ENCODE measurements at places on chromosomes 6 and 20. TPM values are rescaled to one million over a fixed set of nuclear protein-coding genes. Genes with fewer than 3 reads are reported as not detected.

- DNase-seq: no peak
Observed at GRCh38 chr6:41527721-41528408, 18.3 kb upstream of the FOXP4 start.

DNA sequence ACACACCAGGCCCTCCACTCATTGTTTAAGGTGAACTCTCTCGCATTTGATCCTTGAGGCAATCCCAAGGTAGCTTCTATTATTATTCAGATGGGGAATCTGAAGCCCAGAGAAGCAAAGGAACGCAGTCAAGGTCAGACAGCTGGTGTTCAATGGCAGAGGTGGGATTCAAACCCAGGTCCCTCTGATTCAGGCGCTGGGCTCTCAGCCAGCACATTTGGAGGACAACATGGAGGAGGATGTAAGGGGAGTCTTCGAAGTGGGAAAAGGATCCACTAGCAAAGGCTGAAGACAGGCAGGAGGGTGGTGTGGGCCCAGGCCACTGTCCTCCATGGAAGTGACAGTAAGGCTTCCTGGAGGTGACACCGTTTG lies 13.9 kb upstream of the TTPAL start:
- DNase-seq: no peak

GRCh38 chr20:54123587-54124180 lies 50.1 kb downstream of the CYP24A1 start:
- no peak for DNase-seq

DNA sequence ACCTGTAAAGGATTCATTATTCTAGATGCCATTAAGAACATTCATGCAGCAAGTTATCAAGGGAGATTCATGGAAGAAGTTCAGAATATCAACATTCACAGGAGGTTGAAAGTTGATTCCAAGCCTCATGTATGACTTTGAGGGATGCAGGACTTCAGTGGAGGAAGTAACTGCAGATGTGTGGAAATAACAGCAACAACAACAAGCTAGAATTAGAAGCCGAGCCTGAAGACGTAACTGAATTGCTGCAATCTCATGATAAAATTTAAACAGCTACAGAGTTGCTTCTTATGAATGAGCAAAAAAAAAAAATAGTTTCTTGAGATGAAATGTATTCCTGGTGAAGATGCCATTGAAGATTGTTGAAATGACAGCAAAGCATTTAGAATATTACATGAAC lies 73.3 kb upstream of the NXT1 start:
- DNase-seq: no peak

DNA sequence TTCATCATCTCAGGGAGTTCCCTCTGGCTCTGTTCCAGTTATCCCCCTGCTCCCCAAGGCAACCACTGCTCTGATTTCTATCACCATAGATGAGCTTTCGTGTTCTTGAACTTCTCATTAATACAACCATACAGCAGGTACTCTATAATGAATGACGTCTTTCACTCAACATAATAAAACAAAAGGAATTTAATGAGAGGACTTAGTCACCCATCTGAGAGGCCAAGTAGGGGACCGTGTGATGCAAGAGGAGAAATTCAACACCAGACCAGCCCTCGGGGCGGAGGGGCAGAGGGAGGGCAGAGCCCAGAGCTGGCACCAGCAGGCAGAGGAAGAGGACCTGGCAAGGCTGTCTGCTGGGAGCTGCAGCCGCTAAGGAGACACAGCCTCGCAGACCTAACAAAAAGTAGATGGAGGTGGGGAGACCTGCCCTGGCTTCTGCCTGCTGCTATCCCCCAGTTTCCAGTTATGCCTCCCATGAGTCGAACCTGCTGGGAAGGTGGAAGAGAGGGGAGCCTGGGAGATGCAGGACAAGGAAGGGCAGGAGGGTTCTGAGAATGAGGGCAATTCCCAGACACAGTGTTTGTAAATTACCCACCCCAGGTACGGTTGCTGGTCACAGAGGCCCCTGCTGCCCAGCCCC lies 13.8 kb downstream of the CCN5 start:
- peak; percentile 73 for DNase-seq

DNA sequence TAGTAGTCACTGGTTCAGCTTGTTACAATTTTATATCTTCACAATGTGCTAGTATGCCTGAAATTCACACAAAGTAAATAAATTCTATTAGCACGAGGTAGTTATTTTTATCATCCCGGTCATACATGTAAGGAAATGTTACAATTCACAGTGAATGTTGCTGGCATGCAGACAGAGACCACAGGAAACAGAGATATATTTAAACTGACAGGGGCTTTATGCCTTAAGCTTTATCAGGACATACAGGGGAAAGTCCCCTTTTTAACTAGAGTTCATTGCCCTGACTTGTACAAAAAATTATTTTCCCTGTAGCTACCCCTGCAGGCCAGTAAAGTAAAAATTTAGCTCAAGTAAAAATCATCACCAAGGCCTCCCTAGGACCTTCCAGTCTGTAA lies 712.0 kb upstream of the NRSN1 start:
- no peak for DNase-seq

DNA sequence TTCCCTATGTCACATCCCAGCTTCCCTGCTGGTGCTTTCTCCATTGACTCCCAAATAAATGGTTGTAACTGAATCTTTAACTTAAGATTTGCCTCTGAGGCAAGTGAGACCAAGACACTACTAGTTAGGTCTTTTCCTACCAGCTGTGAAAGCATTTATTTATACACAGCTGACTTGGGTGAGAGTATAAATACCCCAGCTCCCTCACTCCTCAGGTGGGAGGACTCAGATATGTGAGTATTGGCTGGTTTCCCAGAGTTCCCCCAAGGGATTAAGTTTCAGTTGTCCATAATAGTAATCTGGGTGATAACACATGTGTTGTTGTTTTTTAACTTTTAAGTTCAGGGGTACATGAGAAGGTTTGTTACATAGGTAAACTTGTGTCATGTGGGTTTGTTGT lies 49.8 kb downstream of the CFAP61 start:
- no peak for DNase-seq

GRCh38 chr20:59375541-59375940 lies 75.1 kb downstream of the EDN3 start:
- no peak for DNase-seq

GRCh38 chr6:157325069-157325805 lies 1.9 kb upstream of the TMEM242 start:
- DNase-seq: no peak

DNA sequence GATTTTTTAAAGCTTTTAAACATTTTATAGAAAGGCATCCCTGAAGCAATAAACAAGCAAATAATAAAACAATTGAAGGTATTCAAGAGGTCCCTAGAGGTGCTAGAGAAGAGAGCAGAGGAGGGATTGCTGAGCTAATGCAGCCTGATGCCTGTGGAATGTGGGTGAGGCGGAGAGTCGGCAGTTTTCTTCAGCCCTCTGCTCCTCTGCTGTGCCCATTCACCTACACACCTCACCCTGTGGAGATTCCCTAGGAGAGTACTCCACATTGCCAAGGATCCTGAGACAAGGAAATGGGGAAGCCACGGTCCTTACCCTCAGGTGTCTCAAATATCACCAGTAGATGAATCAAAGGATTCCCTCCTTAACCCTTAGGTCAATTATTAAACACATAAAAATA lies 199.8 kb upstream of the POU3F2 start:
- DNase-seq: no peak

- no peak for DNase-seq
Observed at GRCh38 chr6:82045965-82046756, 201.4 kb downstream of the IBTK start.

DNA sequence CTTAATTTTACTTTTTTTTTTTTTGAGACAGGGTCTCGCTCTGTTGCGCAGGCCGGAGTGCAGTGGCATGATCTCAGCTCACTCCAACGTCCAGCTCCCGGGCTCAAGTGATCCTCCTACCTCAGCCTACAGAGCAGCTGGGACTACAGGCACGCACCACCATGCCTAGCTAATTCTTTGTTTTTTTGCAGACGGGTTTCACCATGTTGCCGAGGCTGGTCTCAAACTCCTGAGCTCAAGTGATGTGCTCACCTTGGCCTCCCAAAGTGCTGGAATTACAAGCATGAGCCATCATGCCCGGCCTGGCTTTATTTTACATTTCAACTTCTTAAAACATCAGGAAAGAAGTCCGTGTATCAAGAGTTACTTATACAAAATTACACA lies 5.7 kb downstream of the OSER1 start:
- DNase-seq: no peak

DNA sequence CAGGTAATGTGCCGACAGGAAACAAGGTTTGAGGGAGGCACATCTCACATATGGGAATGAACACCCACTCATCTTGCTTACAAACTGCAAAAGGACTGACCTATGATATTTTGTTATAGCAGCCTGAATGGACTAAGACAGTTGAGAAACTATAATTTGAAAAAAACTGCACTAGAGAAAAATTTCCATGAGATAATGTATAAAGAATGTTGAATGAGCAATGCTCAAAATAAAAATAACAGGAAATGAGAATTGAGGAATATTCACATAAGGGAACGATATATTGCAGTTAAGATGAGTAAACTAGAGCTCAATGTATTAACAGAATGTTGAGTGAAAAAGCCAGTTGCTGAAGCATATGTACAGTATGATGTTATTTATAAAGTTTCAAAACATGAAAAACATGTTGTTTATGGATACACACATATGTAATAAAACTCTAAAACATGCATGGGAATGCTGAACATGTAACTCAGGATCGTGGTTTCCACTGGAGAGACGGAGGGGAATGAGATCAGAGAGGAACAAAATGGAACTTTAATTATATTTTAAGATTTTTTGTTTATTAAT lies 6.3 kb upstream of the TBC1D22B start:
- DNase-seq: no peak

CLVS2 gene
- not detected for total RNA-seq

DEF6 gene
- total RNA-seq: 2.8 TPM

ACTL10 gene
- total RNA-seq: 0.19 TPM

VIP gene
- 0.41 TPM for total RNA-seq

RIPOR2 gene
- total RNA-seq: 2.6 TPM

PRSS16 gene
- 0.16 TPM for total RNA-seq
